ENCODE measurements at places on chromosomes 7 and 10.

DNA sequence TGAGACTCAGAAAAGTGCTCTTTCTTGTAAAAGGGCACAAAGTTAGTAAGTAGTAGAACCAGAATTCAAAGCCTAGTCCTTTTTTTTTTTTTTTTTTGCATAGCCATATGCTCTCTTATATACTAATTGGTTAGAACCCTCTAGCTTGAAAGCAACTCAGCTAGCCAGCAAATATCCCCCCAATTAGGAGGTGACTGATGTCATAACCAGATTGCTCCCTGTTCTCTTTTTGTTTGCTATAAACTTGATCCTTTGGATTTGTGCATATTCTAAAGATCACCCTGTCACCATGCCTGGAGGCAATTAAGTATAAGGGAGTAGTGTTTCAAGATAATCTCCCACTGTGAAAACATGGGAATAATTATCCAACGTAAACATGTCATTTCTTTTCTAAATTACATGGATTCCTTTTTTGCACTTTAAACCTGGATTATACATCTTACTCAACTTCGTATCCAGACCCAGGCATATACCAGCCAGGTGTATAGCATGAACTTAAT lies 963.4 kb downstream of the CNTNAP2 start:
- DNase-seq, result no peak

GRCh38 chr7:39360038-39360437 lies 206.2 kb upstream of the YAE1 start:
- no peak for DNase-seq

GRCh38 chr7:132756484-132756990 lies 180.3 kb upstream of the PLXNA4 start:
- no peak for DNase-seq

DNA sequence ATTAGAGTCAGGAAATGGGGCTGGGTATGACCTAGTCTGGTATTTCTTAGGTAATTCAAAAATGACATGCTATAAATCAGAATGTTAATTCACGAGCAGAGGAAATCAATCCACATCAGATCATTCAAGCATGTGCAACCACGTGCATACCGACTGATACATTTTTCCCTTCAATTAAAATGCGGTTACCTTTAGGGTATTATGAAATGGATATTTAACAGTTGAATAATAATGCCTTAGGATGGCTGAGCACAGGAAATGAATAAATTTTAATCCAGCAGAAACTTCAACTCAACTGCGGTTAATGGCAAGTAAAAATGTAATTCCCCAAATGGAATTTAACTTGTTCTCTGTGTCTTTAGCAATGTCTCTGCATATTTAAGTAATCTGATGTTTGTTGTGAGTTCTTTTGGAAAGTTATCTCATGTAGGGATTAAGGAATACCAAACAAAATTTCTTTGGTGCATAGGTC lies 9.2 kb downstream of the CPA2 start:
- DNase-seq, result no peak

GRCh38 chr10:97868134-97868685 lies 18.6 kb downstream of the GOLGA7B start:
- no peak for DNase-seq

- DNase-seq, result no peak
These were observed 5.1 kb downstream of the MTURN start for GRCh38 chr7:30139836-30140384.

GRCh38 chr7:148535217-148535616 lies 55.3 kb upstream of the C7orf33 start:
- no peak for DNase-seq

- DNase-seq, result no peak
These were observed 86.3 kb downstream of the PRKCQ start for GRCh38 chr10:6493521-6494441.

- DNase-seq, result no peak
These were observed 211.5 kb downstream of the DGKB start for GRCh38 chr7:14691034-14691433.

DNA sequence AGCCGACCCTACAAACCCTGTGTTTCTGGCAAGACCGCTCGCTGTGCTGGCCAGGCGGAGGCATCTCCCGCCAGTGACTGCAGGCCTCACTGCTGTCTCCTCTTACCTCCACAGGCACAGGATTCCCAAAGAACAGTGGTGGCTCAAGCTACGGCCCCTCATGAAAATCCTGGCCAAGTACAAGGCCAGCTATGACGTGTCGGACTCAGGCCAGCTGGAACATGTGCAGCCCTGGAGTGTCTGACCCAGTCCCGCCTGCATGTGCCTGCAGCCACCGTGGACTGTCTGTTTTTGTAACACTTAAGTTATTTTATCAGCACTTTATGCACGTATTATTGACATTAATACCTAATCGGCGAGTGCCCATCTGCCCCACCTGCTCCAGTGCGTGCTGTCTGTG lies 36.2 kb downstream of the PITRM1 start:
- DNase-seq, result no peak

DNA sequence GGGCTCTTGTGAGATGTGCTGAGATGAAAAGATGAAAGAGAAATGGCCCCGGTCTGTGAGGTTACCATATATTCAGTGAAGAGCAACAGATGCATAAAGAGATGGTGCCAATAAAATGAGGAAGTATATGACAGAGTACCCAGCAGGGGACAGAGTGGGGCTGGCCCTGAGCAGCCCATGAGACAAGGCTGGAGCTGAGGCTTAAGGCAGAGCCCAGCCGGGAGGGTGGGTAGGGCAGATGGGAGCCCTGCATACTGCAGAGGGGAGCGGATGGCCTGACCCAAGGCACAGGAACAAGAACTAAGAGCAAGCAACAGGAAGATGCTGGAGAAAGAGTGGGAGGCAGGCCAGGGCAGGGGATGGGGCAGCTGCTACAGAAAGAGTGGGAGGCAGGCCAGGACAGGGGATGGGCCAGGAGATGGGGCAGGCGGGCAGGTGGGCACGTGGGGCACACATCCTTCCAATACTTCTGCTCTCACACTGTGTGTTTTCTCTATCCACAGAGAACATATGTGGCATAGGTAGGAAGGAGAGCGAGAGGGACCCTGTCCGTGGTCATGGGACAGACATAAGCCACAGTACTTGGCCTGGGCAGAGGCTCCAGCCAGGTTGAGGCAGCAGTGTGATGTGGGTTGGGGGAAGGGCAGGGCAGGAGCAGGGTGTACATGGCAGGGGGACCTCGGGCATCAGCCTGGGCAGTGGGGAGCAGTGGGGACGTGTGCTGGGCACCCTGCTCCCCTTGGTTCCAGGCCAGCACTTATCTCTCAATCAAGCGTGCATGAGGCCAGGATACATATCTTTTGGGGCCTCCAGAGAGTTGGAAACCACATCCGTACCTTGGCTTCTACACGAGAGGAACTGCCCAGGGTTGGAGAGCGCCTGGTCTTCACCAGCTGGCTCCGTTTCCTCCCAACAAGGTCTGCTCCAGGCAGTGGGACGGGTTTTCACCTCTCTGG lies 91.6 kb upstream of the IKZF1 start:
- DNase-seq, result no peak

DNA sequence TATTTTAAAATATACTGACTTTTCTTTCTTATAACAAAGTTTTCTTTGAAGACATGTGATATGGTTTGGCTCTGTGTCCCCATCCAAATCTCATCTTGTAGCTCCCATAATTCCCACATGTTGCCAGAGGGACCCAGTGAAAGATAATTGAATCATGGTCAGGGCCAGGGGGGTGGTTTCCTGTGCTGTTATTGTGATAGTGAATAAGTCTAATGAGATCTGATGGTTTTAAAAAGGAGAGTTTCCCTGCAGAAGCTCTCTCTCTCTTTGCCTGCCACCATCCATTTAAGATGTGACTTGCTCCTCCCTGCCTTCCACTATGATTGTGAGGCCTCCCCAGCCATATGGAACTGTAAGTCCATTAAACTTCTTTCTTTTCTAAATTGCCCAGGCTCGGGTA lies 768.1 kb downstream of the NRG3 start:
- no peak for DNase-seq

DNA sequence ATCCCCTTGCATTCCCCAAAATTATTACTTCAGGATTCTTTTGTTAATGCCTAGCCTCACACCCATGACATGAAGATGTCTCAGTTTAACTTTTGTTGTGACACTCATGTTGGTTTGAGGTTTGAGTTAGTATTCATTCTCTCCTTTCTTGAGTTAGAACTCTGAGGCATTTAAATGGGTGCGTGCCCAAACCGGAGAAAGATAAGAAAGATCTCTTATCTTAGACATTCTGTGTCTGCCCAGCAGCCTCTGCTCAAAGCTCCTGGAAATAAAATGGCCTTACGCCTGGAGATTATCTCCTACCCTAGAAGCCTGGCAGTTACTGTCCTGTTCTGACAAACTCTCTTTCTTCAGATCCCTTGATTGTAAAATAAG lies 26.3 kb downstream of the WBP1L start:
- DNase-seq, result no peak

- DNase-seq, result no peak
These were observed 100.6 kb upstream of the DIP2C start for GRCh38 chr10:789831-790701.

DNA sequence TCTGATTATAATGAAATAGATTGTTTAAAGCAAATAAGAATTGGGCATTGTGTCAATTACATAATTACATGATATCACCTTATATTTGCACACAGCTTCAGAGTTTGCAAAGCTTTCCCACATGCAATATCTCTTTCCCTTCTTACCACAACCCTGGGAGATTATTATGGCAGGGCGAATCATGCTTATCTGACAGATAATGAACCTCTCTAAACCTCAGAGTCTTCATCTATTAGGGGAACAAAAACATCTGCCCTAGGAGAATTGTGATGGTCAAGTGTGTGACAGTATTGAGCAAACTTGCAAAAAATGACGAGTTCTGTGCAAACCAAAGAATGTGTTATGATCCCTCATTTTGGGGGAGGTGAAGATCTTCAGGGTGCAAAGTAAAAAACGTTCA lies 90.0 kb downstream of the MYOF start:
- DNase-seq, result no peak

DNA sequence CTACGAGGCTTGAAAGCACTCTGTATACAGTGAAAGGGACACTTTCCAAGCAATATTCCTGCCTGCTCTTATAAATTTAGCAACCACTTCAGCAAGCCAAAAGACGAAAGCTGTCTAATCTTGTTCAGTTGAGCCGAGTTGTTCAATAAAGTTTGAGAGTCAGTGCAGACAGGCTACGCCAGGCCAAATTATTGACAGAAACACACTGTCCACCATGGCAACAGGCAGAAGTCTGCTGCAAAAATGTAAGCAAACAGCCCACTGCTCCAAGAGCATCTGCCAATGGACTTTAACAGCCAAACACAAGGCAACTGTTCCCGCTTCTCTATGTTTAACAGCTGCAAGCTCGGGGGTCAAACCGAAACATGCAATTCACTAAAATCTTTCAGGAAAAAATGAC lies 85.7 kb downstream of the GLI3 start:
- DNase-seq, result no peak

- no peak for DNase-seq
These were observed 28.9 kb downstream of the PON1 start for GRCh38 chr7:95295397-95295796.

- DNase-seq, result no peak
These were observed 42.4 kb downstream of the ZNF487 start for GRCh38 chr10:43479275-43479674.

DNA sequence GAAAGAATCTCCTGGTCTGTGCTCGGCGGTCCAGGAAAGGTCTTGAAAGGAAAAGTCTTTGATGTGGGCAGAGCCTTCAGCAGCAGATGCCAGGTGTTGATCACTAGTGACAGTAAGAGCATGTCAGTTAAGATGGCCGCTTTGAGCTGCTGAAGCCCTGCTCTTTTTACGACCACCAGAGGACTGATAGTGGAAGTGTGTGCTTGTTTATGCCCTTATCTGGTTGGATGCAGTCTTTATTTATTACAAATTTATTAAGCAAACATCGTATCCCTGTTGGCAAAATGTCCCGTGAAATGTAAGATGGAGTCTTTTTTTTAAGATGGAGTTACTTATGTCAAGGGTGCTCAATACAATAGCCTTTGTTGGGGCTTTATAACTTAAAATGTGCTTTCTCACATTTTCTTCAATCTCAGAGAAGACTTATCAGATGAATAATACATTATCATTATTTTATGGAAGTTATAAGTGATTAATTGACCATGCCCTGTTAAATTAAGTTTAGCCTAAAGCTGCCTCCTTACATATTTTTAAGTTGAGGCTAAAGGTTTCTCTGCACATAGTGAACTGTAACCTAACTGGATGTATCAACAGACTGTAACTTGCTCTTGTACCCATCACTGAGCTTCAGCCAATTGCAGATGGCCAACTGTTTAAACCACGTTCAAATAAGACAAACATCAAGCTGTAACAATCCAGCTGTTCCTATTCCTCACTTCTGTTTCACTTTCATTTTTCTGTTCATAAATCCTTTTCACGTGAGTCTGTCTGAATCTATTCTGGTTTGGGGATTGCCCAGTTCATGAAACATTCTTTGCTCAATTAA lies 97.4 kb upstream of the PIK3CG start:
- DNase-seq, result no peak

GRCh38 chr7:108598153-108598552 lies 28.5 kb downstream of the DNAJB9 start:
- DNase-seq, result peak; percentile 27

- no peak for DNase-seq
These were observed 77.3 kb downstream of the GRK5 start for GRCh38 chr10:119284679-119285096.

- no peak for DNase-seq
These were observed 17.8 kb upstream of the HKDC1 start for GRCh38 chr10:69202332-69202731.

DNA sequence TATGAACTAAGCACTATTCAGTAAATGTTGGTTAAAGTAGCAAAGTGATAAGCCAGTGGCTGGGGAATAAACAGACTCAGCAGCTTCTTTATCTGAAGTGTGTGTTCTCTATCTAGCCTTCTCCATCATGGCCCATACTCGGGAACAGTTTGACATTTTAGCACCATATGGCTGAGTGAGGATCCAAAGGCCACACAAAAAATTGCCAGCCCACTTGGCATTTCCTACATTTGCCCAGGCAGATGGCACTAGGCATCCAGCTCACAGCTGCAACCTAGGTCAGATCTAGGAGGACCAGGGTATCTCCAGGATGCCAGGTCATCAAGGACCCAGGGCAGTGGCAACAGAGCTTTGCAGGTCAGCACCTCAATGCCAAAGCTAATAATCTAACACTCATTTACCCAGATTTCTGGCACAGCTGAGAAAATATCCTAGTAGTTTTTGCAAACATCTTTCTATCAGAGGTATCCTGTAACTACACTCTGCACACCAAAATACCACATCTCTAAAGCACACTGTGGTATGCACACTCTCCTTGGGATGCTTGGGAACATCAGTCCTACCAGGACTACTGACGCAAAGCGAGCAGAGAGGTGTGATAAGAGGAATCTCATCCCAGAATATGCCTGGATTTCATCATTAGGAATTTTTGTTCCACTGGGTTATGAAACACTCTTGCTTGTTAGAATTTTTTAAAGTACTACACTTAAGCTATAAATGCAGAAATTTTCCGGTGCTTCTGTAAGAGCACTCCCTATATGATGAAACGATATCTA lies 61.7 kb downstream of the DOCK4 start:
- DNase-seq, result no peak

DNA sequence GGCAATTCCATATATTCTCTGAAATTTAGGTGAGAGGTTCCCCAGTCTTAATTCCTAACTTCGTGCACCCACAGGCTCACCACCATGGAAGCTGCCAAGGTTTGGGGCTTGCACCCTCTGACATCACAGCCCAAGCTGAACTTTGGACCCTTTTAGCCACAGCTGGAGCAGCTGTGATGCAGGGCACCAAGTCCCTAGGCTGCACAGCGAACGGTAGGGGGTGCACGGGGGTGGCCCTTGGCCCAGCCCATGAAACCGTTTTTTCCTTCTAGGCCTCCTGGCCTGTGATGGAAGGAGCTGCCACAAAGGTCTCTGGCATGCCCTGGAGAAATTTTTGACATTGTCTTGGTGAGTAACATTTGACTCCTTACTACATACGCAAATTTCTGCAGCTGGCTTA lies 251.9 kb upstream of the GRM3 start:
- no peak for DNase-seq

- DNase-seq, result no peak
These were observed 45.3 kb downstream of the PDLIM1 start for GRCh38 chr10:95245425-95246055.
